Uterus (tissue), 4 donors: ENCODE measurements at places on chromosomes 16 and 17. TPM values are rescaled to one million over a fixed set of nuclear protein-coding genes. Genes with fewer than 3 reads are reported as not detected.

DNA sequence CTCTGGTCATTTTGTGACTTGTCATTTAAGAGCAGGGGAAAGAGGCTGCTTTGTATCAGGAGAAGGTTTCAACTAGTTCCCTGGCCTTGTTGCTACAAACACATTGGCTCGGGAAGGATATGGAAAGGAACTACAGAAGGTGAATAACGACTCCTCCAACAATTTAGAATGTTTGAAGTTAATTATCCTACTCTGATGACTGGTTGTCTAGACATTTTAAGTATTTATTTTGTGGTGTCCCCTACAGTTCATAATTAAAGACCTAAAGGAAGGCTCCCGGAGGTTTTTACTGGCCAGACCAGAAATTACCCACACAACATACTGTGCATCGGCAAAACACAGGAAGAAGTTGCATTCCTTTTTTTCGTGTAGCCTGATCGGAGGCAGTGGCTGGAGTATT lies 515.8 kb upstream of the SALL1 start:
- no peak for DNase-seq
- no peaks in the 10 kb centered on the region for H3K27me3 ChIP-seq
- H3K4me1 ChIP-seq = no peaks in the 10 kb centered on the region
- H3K27ac ChIP-seq = no peak overlapping the region
- no peak overlapping the region for H3K4me3 ChIP-seq
- no peaks in the 10 kb centered on the region for H3K36me3 ChIP-seq

- no peaks in the 10 kb centered on the region for H3K36me3 ChIP-seq
- no peaks in the 10 kb centered on the region for H3K27me3 ChIP-seq
- peak; percentile 86 for DNase-seq
Observed at GRCh38 chr17:41777574-41778188, 8.8 kb downstream of the JUP start.

The HASPIN gene
- 2.0 TPM for total RNA-seq

DNA sequence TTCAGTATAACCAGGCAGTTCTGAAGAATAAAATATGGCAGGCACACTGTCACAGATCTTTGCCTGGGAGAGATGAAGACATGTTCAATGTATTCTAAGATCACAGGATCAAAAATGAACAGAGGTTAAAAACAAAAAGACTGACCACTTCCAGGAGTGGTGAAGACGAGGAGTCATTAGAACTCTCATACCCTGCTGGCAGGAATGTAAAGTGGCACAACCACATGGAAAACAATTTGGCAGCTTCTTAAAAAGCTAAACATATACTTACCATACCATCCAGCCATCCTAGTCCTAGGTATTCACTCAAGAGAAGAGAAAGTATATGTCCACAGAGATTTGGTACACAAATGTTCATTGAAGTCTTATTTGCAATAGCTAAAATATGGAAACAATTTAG lies 406.3 kb downstream of the NPIPA8 start:
- no peak overlapping the region for H3K4me3 ChIP-seq
- no peaks in the 10 kb centered on the region for H3K27me3 ChIP-seq
- H3K27ac ChIP-seq = no peak overlapping the region

- H3K27ac ChIP-seq = no peak overlapping the region
- no peaks in the 10 kb centered on the region for H3K27me3 ChIP-seq
- H3K4me1 ChIP-seq = peaks cover 7% of the 10 kb centered on the region
- no peak for DNase-seq
Observed at GRCh38 chr16:85512808-85513115, 100.4 kb upstream of the GSE1 start.

The TPPP3 gene
- 16.2 TPM for total RNA-seq

DNA sequence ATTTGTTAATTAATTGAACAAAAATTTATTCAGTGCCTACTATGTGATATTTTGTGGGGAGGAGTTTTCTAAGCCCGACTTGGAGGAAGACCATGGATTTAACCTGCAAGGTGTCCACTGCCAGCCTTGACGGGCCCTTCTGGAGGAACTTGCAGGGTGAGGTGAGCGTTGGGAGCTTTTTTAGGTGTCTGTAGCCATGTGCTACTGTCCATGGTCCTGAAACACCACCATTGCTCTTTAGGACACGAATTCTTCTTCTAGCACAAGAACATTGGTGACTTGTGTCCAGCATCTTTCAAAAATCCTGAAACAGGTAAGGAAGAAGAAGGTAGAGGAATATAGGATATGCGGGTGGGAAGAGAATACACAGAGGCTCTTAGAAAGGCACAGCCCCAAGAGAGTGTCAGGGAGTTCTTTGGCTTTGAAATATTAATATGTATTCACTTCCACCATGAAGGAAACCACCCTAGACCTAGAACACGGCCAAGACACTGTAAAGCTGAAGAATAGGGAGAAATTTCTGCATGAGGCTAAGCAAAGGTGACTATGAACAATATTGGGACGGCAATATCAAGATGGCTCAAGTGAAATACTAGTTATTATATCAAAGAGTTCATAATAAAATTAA lies 27.9 kb upstream of the OR4D1 start:
- no peaks in the 10 kb centered on the region for H3K27me3 ChIP-seq
- H3K27ac ChIP-seq = no peak overlapping the region
- no peaks in the 10 kb centered on the region for H3K4me1 ChIP-seq
- no peaks in the 10 kb centered on the region for H3K36me3 ChIP-seq
- H3K4me3 ChIP-seq = no peak overlapping the region

The PRSS33 gene
- 0.21 TPM for total RNA-seq

The SLC13A2 gene
- total RNA-seq = not detected

The BAHCC1 gene
- total RNA-seq = 34.1 TPM

DNA sequence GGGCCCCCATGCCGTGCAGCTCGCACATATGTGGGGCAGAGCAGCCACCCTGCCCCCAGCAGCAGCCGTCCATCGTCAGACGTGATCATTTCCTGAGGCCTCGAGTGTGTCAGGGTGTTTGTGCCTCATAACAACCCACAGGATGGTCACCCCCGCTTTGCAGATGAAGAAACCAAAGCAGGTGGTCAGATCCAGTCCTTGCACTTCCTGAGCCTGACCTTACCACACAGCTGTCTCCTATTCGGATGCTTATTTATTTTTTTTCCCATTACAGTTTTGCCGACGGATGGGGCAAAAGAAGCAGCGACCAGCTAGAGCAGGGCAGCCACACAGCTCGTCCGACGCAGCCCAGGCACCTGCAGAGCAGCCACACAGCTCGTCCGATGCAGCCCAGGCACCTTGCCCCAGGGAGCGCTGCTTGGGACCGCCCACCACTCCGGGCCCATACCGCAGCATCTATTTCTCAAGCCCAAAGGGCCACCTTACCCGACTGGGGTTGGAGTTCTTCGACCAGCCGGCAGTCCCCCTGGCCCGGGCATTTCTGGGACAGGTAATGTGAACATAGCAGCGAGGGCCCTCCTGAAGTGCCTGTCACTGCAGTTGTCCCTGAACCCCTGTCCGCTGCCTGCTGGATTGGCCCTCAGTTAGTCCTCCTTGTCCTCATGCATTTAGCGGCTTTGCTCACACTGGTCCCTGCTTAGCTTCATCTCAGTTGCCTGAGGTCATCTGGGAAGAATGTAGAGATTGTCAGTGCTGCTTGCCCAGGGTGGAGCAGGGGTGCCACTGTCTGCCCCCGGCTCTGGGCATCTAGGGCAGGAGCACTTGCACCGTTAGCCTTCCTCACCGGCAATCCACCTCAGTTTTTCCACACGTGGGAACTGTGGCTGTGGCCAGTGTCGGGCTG lies 1.4 kb downstream of the MPG start:
- H3K4me3 ChIP-seq = no peak overlapping the region
- peaks cover 5% of the 10 kb centered on the region for H3K4me1 ChIP-seq
- no peak for DNase-seq
- no peaks in the 10 kb centered on the region for H3K36me3 ChIP-seq
- no peaks in the 10 kb centered on the region for H3K27me3 ChIP-seq

- no peaks in the 10 kb centered on the region for H3K27me3 ChIP-seq
- H3K4me1 ChIP-seq = no peaks in the 10 kb centered on the region
- H3K27ac ChIP-seq = peak overlapping the region; percentile 96
- peak; percentile 78 for DNase-seq
Observed at GRCh38 chr17:50184611-50185398, 16.6 kb downstream of the COL1A1 start.

The TSPAN10 gene
- 3.0 TPM for total RNA-seq

The KRTAP2-2 gene
- not detected for total RNA-seq

The MYLK3 gene
- total RNA-seq = 0.51 TPM

The C1QTNF1 gene
- total RNA-seq = 66.6 TPM

GRCh38 chr17:78272181-78272913 lies 40.9 kb downstream of the TMEM235 start:
- DNase-seq = no peak
- no peak overlapping the region for H3K27ac ChIP-seq
- no peaks in the 10 kb centered on the region for H3K4me1 ChIP-seq
- no peak overlapping the region for H3K4me3 ChIP-seq

- no peaks in the 10 kb centered on the region for H3K27me3 ChIP-seq
- no peak overlapping the region for H3K4me3 ChIP-seq
- H3K4me1 ChIP-seq = no peaks in the 10 kb centered on the region
- H3K36me3 ChIP-seq = no peaks in the 10 kb centered on the region
- no peak for DNase-seq
Observed at GRCh38 chr16:87840271-87840978, 28.9 kb downstream of the SLC7A5 start.

The AIPL1 gene
- total RNA-seq = not detected

DNA sequence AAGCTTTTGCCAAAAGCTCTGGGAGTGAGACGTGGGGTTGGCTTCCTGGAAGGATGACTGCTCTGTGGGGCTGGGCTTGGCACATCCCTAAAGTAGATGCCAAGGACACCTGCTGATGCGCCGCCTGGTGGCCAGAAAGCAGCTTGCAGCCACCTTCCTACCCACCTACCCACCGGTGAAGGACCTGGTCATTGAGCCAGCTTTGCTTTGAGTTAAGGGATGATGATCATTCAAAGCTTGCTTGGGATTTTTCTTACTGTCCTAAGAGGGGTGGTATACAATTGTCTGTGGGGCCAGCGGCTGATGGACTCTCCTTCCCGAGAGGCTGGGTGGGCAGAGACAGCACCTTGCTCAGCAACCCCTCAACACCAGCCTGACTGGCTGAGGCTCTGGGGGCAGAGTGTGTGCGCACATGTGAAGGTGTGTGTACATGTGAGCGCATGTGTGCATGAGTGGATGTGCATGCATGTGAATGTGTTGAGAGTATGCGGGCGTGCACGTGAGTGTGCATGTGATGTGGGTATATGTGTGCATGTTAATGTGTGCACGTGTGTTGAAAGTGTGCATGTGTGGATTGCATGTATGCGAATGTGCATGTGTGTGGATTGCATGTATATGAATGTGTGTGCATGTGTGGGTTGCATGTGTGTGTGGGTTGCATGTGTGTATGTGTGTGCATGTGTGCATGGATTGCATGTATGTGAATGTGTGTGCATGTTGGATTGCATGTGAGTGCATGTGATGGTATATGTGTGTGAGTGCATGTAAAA lies 18.6 kb downstream of the C1QTNF1 start:
- H3K4me1 ChIP-seq = no peaks in the 10 kb centered on the region
- no peaks in the 10 kb centered on the region for H3K36me3 ChIP-seq
- no peak overlapping the region for H3K27ac ChIP-seq
- no peaks in the 10 kb centered on the region for H3K27me3 ChIP-seq
